Putamen (tissue), 1 donor: ENCODE measurements at places on chromosomes 12 and 14.

- no peak for DNase-seq
Observed at GRCh38 chr12:28027947-28028724, 55.6 kb upstream of the PTHLH start.

GRCh38 chr14:80545935-80546854 lies 334.9 kb upstream of the DIO2 start:
- DNase-seq: no peak

- DNase-seq: no peak
Observed at GRCh38 chr12:52382854-52383253, 2.6 kb downstream of the KRT84 start.

DNA sequence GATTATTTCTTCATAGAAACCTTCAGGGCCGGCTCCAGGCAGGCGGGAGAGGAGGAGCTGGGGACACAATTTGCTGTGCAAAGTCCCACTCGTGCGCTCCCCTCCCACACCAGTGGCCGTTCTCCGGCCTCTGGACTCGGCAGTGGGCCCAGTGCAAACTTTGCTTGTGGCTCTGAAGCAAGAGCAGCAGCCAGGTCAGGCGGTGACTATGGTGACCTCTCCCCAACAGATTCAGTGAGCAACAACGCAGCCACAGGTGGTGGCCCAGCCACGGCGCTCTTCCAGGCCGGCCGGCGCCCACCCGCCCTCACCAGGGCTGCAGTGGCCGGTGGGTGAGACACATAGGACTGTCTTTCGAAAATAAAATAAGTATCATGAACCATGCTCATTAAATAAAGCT lies 29.5 kb downstream of the VPS37B start:
- no peak for DNase-seq

GRCh38 chr12:4099276-4099675 lies 174.3 kb upstream of the CCND2 start:
- DNase-seq: no peak

- DNase-seq: no peak
Observed at GRCh38 chr14:45261209-45261608, 8.2 kb upstream of the MIS18BP1 start.

- DNase-seq: no peak
Observed at GRCh38 chr14:90062822-90063539, 1.2 kb downstream of the KCNK13 start.

- no peak for DNase-seq
Observed at GRCh38 chr14:69948351-69948750, 69.1 kb downstream of the SMOC1 start.

DNA sequence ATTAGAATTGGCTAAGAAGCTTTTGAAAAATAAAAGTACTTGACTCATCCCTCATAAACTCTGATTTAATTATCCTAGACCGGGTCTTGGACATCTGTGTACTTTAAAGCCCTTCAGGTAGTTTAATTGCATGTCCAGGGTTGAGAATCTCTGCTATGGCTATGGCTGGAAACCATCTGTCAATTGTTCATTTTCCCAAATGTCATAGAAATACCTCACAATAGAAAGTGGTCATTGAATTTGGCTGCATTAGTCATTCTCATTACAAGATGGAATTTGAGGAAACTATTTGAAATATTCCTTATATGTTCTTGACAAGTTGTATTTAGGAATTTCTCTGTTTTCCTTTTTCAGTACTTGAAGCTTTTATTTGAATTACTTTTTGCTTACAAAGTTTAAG lies 111.3 kb downstream of the TSHR start:
- DNase-seq: no peak

DNA sequence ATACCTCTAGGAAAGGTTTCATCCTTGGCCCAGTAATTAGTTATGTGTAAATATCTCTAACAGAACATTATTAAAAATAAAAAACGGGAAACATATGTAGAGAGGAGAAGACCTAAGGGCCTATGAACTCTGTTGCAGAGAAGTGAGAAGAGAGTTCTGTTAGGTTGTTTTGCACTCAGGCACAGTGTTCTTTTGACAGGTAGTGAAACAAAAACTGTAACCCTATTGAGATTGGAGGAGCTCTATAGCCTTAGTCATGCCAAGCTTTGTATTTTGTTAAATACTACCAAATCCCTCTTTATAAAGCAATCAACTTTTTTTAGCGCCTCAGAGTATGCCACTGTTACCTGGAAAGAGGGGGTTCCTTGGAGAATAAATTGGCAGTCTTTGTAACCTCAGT lies 77.6 kb downstream of the CNTN1 start:
- no peak for DNase-seq

DNA sequence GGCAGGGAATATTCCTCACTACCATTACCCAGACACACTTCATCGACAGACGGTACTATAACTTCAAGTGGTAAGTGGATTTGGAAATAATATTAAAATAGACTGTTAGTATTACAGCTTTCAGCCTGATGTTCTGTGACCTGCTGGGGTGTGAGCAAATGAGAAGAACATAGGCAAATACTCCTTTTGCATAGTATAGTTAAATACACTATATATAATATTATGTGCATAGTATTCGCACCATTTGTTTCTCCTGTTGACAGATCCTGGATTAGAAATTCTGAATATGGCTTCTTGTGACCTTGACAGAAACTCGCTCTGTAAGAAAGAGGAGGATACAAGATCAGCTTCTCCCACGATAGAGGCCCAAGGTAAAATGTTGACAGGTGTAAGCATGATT lies 115.6 kb downstream of the DNAI7 start:
- DNase-seq: no peak

DNA sequence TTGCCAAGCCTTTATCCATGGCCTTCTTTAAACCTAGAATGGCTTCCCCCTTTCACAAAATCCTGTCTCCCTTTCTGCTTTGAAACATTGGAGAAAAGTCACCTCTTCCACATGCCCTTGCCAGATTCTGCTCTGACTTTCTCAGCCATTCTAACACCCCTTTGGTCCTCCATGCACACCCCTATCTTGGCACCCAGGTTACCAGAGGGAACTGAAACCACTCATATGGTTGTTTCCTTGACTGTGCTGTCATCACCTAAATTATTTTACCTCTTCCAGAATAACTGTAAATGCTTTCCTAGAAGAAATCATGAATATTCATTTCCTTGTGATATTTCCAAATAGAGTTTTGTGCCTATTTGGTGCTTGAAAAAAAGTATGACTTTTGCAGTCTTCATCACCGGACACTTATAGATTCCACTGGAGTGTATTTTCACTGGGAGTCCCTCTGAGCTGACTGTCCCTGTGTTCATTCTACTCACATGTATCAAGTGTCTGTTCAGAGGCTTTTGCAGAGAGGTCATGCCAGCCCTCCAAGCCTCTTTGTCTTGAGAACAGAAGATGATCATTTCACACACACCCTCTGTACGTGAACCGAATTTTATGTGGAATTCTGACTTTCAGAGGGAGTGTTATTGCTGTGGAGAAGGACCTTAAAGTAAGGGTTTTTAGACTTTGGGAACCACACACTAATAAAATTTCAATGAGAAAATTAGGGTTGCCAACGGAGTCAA lies 74.1 kb downstream of the PLXNC1 start:
- DNase-seq: no peak

DNA sequence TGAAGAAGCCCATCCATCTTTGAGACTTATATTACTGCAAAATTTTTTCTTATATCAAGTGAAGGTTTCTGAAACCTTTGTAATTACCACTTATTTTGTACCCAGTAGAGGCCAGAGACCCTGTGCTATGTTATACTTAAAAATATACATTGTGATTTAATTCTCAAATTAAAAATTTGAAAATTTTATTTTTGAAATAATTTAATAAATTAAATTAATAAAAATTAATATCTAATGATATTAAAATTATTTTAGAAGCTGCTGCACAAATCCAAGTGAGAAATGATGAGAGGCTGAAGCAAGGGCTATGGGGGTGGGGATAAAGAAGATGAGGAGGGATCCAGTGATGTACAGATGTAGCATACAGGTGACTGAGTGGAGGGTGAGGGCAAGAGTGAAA lies 258.8 kb downstream of the APAF1 start:
- DNase-seq: no peak

DNA sequence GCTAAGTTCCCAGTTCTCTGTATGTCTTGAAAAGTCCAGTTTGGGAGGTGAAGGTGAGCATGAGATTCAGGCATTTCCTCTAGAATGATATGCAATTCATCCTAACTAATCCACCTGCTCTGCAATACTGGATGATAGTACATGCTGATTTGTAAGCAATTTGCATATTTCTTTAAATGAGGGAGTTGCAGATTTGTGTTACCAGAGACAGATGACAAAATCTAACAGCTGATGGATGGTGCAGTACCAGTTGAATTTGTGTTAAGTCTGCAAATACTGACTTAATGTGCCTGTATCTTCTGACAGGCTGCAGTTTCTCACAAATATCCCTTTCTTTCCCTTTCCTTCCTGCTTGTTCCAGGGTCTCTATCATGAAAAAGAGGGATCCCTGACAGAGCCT lies 76.4 kb upstream of the MBIP start:
- no peak for DNase-seq

DNA sequence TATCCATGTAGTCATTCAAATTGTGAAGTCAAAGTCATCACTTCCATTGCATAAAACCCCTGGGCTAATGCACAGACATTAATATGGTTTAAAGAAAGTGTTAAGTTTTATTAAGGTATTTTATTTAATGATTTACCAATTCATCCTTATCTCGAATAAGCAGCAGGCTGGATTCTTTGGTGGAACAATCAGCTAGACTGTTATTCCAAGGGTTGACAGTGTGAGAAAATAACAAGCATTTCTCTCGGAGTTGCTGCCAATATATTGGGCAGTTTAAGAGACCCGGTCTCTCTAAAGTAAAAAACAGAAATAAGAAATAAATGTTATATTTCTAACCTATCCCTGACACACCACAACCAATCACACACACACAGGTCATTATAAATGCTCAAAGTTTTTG lies 9.4 kb downstream of the KLRB1 start:
- no peak for DNase-seq

- no peak for DNase-seq
Observed at GRCh38 chr14:104293231-104293841, 154.9 kb downstream of the KIF26A start.

- DNase-seq: no peak
Observed at GRCh38 chr12:51809193-51809592, 39.3 kb downstream of the FIGNL2 start.

- DNase-seq: no peak
Observed at GRCh38 chr14:104149617-104150135, 11.3 kb downstream of the KIF26A start.

DNA sequence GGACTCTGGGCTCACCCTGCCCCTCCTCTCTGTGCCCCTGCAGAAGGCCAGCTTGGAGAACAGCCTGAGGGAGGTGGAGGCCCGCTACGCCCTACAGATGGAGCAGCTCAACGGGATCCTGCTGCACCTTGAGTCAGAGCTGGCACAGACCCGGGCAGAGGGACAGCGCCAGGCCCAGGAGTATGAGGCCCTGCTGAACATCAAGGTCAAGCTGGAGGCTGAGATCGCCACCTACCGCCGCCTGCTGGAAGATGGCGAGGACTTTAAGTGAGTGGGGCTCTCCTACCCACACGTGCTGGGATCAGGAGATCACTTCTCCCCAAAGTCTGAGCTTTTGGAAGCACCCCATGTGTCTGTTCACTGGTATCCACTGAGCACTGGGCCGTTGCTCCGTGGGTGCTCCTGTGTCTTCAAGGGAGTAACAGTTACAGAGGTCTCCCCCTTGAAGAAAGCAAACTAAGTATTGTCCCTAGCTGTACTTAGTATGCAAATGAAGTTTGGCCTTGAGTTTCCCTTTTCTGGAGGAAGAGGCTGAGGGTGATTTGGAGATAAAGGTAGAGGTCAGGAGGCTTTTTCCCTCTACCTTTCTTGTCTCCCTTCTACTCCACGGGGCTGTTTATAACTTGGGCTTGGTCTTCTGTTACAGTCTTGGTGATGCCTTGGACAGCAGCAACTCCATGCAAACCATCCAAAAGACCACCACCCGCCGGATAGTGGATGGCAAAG lies 3.3 kb downstream of the KRT18 start:
- DNase-seq: no peak

- no peak for DNase-seq
Observed at GRCh38 chr14:46499521-46499920, 152.1 kb downstream of the RPL10L start.

DNA sequence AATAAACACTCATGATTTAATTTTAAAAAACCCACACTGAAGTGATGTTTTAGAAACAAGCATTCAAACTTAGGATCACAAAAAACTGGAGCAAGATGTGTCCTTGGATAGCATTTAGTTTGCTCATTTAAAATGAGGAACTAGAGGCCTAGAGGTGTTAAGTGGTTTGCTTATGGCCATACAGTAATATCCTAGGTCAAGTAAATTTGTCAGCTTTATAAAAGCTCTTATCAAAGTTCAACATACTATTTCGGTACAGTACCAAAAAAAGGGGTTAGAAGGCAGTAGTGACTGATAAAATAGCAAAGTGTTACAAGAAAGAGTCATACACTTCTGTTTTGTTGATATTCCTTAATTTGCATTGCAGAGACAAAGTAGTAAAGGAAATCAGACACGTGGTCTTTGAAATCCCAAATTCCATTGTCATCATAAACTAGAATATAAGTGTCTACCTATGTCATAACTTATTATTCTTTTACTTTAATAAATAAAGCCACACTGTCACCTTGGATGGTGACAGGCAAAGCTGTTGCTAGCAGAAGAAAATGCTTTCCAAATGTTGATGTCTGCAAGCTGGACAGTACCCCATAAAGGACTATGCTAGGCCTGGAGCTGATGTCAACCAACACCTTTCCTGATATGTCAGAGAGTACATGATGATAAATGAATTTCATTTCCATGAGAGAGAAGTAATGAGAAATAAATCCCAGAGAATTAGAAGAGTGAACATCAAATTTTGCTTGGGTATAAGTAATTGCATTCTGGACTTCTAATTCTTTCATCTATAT lies 17.6 kb upstream of the SRP54 start:
- no peak for DNase-seq

DNA sequence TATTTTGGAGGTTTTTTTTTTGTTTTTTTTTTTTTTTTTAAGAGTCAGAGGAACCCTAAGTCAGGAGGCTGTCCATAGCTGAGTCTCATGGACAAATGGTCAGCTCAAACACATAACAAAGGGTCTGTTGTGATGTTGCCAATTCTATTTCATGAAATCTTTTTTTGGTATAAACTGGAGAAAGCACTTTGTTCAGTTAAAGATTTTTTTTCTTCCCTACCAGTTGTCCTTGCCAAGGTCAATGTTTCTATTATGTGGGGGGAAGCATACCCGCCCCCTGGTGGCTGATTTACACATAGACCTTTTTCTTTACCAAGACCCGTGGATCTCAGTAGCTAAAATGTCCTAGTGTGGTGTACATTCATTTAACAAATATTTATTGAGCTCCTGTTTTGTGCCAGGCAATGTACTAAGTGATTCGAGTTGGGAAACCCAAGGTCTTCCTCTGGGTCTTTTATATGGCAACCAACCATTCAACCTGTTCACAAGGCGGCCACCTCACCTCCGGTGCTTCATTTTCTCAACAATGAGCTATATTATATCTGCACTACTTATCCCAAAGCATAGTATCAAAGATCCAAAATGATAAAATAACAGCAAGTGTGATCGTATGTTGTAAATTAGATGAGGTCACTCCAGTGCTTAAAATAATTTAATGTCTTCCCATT lies 214.5 kb downstream of the PAH start:
- DNase-seq: peak; percentile 38
